ENCODE measurements at places on chromosomes 1 and 21.

GRCh38 chr1:192162376-192162775, 4.1 kb downstream of the RGS18 start:
- DNase-seq = no peak

DNA sequence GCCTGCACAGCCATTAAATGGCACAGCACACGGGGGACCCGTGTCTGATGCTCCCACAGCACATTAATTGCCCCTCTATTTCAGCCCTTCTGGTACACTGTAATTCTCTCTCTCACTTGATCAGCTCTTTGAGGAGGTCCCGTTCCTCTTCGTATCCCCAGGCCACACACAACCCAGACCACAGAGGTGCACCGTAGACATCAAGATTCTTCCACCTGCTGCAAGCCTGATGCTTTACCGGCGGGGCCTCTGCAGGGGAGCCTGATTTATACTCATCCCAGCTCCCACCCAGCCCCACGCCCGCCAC, 759 bp downstream of the SMYD3 start:
- DNase-seq = no peak

- no peak for DNase-seq
These were observed 15.7 kb downstream of the FAAP20 start for GRCh38 chr1:2178875-2179274.

- no peak for DNase-seq
These were observed 35.3 kb downstream of the AKT3 start for GRCh38 chr1:243814718-243815117.

DNA sequence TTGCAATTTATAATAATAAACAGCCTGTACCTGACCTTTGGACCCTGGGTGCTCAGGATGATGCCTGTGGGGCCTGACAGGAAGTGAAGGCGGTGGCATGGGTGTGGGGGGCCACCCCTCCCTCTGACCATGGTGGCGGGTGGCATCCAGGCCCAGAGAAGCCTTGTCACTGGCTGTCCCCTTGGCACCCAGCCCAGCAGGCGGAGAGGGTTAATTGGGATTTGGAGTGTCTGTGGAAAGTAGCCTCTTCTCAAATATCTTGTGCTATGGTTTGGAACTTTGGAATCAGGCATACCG, 20.5 kb downstream of the SOX13 start:
- no peak for DNase-seq

DNA sequence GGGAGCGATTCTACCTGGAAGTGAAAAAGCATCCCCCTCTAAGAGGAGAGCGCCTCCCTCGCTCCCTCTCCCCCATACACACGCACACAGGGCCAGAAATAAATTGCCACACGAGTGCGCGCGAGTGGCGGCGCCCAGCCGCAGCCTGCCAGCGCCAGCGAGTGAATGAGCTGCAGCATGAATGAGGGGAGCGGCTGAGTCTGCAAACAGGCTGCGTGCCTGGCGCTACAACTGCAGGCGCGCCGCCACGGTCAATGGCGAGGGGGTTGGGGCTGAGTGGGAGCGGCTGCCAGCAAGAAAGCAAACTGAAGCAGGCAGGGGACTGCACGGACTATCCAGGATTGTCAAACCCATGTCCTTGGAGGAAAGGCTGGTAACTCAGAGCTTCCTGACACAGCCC, 2.2 kb downstream of the CAMK1G start:
- peak; percentile 63 for DNase-seq

- DNase-seq = no peak
These were observed 24.8 kb upstream of the ELOA start for GRCh38 chr1:23718482-23718881.

- DNase-seq = no peak
These were observed 197.7 kb downstream of the ROR1 start for GRCh38 chr1:63971557-63971956.

DNA sequence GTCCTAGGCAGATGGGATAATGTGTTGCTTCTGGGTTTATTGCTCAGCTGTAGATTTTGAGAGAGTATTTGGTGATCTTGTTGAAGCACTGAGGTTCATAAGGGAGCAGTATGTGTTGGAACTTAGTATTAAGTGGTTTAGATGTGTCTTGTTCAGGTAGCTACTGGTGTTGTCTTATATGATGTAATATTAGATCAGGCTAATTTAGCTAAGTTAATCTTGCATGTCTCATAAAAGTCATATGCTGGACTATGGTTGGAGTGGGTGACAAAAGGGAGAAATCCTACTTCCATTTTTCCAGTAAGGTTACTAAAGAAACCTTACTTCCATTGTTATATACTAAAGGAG, 196.4 kb downstream of the CLEC20A start:
- DNase-seq = no peak

DNA sequence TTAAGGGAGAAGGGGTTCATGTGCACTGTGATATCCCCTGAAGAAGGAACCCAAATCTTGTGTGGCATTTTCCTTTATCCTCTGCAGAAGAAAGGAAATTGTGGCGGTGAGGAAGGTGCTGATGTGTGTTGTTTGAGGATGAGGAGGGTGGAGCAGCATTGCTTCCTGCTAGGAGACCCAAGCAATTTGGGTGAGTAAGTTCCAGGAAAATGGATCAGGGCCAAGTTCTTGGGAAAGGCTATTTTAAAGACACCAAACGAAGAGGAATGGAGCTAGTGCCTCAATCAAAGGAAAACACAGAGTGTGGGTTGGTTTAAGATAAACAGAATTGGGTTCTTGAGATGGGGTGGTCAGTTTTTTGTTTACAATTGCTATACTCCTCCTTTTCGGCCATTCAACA, 86.7 kb upstream of the MARK1 start:
- DNase-seq = no peak

DNA sequence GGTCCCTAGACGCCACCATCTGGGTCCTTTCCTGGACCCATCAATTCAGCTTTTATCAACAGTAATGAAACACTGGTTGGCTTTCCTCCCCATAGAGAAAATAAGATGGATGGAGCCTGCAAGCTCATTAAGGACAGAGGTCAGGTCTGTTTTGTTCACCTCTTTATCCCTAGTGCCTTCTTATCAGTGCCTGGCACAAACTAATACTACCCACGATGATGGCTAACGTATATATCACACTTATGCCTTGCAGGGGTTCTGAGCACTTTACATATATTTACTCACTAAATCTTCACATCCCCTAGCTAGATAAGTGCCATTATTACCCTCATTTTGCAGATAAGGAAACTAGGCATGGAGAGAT, 5.1 kb upstream of the UBXN10 start:
- DNase-seq = no peak

GRCh38 chr1:98325646-98326440, 335.7 kb upstream of the SNX7 start:
- no peak for DNase-seq

DNA sequence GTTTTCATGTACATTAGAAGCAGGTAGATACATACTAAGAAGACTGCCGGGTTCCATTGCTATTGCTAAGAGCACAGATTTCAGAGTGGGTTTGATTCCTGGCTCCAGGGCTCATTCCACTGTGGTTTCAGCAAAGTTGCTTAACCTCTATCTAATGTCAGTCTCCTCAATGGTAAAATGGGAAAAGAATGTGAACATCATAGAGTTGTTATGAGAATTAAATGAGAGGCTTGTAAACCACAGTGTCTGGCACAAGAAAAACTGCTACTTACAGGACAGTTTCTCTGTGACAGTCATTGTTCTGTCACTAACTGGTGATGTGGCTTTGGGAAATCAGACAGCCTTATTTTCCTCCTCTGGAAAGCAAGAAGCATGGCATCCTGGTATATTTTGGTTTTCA, 10.7 kb upstream of the PLXNA2 start:
- DNase-seq = no peak

DNA sequence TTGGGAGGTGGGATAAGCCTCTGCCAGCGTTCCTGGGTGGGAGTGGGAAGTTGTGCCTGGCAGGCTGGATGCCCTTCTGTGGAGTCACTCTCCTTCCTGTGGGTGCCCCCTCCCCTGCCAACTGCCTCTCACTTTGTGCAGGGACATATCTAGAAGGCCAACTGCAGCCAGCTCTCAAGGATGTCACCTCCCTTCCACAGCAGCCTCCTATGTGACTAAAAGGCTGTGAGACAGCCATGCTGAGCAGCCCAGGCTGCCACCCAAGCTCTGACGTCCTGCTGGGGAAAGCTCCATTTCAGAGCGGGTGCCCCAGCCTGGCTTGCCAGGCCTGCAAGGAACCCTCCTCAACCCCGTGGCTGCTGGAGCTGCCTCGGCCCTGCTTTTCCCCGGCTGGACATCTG, 19.6 kb upstream of the SLC26A9 start:
- DNase-seq = no peak

GRCh38 chr1:237713916-237714315, 176.8 kb downstream of the ZP4 start:
- peak; percentile 26 for DNase-seq

DNA sequence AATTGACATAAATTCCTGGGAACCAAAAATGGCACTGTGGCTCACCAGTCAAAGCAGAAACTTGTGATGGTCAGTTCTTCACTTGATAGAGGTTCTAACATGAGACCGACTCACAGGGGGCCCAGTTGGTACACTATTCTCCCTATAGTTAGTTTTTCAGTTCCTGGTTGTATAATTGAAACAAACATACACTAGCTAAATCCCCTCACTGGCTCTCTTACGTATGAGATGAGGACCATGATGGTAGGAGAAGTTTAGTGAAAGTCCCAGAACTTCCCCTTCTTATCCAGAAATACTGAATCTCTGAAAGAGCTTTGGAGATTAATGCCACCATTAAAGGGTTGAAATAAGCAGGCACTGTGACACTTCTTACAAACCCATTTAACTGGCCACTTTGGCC, 2.8 kb upstream of the S100B start:
- DNase-seq = no peak

GRCh38 chr1:11175461-11175860, 13.7 kb upstream of the ANGPTL7 start:
- no peak for DNase-seq

DNA sequence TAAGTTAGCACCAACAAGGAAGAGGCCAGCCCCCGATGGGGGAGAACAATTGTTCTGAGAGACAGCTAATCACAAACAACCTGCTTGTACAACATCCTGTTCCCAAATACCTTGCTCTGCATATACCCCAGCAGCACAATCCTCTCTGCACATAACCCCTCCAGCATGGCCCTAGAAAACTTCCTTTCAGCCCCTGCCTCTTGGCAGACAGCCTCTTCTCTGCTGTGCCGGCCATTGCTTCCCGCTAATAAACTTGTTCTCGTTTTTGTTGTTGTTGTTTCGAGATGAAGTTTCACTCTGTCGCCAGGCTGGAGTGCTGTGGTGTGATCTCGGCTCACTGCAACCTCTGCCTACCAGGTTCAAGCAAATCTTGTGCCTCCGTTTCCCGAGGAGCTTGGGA, 392.7 kb downstream of the SMYD3 start:
- no peak for DNase-seq

DNA sequence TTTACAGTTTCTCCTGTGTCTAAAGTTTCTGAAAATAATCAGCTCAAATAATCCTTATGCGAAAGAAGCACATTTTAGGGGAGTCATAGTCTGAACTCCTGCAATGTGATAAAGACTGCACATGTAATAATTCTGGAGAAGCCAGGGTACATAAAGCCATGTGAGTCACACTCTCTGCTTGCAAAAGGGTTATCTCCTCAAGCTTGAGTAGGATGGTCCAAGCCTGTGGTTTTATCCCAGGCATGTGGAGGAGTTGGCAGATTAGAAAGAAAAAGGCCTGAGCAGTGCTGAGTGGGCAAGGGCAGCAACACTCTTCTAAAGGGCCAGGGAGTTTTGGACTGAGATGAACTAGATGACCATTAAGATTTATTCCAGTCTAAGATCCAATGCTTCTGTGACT, 220.4 kb downstream of the RHOU start:
- DNase-seq = no peak

DNA sequence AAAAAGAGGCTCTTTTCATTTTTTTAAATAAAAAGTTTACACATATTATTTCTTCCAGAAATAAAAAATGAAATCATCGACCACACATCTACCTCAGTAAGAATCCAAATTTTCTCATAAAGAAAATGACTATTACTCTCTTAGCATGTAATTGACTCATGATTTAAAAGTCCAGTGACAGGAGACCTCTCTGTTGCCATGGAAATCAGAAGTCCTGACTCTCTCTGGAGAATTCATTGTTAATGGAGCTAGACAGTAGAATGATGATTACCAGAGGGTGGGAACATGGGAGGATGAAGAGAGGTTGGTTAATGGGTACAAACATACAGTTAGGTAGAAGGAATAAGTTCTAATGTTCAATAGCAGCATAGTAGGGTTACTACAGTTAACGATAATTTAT, 5.0 kb upstream of the CLCA4 start:
- DNase-seq = no peak

GRCh38 chr1:28147264-28148094, 29.0 kb downstream of the PTAFR start:
- no peak for DNase-seq

GRCh38 chr1:66446261-66447001, 87.5 kb upstream of the SGIP1 start:
- DNase-seq = peak; percentile 81

- no peak for DNase-seq
These were observed 208.8 kb downstream of the GIPC2 start for GRCh38 chr1:78254517-78254916.

All from globus pallidus (tissue), 1 donor.